Liver (tissue), 10 donors: ENCODE measurements at places on chromosomes 4 and X. TPM values are rescaled to one million over a fixed set of nuclear protein-coding genes. Genes with fewer than 3 reads are reported as not detected.

DNA sequence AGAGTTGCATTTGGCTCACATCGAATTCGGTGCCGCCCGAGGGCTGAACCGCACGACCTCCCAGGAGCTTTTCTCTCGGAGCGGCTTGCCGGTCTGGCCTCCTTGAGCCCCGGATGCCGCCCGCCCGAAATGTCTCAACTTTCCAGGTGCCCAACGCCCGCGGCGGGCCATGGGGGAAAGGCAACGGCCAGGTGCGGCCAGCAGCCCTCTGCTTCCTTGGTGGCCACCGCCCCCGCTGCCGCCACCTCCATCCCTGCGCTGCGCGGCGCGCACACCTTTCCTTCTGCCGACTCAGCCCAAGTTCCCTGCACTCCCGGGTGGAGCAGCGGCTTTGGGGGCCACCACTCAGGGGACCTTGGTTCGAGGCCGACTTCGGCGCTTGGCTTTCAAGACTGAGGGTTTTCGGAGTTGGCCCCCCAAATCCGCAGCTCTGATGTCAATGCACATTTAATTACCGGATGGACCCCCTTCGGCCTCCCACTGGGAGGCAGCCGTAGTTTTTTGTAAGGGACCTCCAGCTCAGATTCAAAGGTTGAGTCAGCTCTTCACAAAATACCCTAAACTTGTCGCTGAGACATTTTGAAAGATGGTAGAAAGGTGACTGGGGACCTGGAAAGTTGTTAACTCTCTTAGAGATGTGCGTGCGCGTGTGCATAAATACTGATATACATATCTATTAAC, 1.1 kb downstream of the AFF2 start:
- no peak overlapping the region for H3K27ac ChIP-seq
- no peaks in the 10 kb centered on the region for H3K27me3 ChIP-seq
- no peak for DNase-seq
- H3K4me3 ChIP-seq, result no peak overlapping the region

DNA sequence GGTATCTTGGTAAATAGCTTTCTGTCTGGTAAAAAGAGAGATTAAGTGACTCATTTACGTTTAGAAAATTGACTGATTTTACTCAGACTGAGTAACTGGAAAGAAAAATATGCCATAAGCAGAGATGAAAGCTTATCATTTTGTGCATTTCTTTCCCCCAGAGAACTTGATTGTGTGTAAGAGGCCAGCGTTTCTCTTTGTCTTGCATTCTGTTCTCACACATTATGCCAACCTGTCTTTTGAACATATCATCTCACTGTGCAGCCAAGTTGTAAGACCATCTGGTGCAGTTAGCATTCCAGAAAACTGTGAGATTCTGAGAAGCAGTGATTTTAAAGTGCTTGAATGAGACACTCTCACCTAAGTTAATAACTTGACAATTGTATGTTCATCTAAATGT, 651.3 kb downstream of the TECRL start:
- H3K4me1 ChIP-seq, result no peaks in the 10 kb centered on the region
- no peak for DNase-seq
- no peak overlapping the region for H3K27ac ChIP-seq

TBX22 gene
- polyA plus RNA-seq, result not detected

FAM53A gene
- polyA plus RNA-seq, result 0.44 TPM

- no peaks in the 10 kb centered on the region for H3K36me3 ChIP-seq
- H3K27me3 ChIP-seq, result no peaks in the 10 kb centered on the region
- H3K4me3 ChIP-seq, result no peak overlapping the region
- H3K4me1 ChIP-seq, result no peaks in the 10 kb centered on the region
Measured at GRCh38 chrX:13085526-13085925, 41.1 kb upstream of the FAM9C start.

DNA sequence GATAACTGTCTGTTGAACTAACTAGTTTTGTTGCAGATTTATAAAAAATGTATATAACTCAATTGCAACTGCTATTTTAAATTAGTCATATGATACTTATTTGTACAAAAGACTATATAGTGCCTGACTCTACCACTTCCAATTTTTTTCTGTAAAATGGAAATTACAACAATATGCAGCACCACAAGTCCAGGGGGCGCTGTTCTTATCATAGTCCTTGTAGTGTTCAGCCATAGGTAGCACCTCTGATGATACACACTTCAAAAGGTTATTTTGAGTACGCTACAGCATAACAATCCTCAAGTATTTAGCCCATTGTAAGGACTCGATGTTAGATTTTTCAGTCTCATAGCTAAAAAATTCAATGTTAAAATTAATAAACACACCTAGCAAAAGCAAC, 174.9 kb downstream of the CORIN start:
- H3K4me3 ChIP-seq, result no peak overlapping the region
- H3K36me3 ChIP-seq, result no peaks in the 10 kb centered on the region
- no peaks in the 10 kb centered on the region for H3K27me3 ChIP-seq
- DNase-seq, result no peak
- no peak overlapping the region for H3K27ac ChIP-seq
- H3K4me1 ChIP-seq, result no peaks in the 10 kb centered on the region

FREM3 gene
- not detected for polyA plus RNA-seq

- no peaks in the 10 kb centered on the region for H3K4me1 ChIP-seq
- peak; percentile 80 for DNase-seq
- H3K27ac ChIP-seq, result peak within 1 kb of the TSS; percentile 76
- H3K36me3 ChIP-seq, result no peaks in the 10 kb centered on the region
- H3K4me3 ChIP-seq, result peak within 1 kb of the TSS; percentile 96
Measured at GRCh38 chr4:77156912-77157858, at the start of gene CCNG2. CCNG2 (plus strand) TSS chr4:77157207; CDS start chr4:77158533, 1,326 bp downstream.

ARHGAP4 gene
- 3.3 TPM for polyA plus RNA-seq

CD99L2 gene
- polyA plus RNA-seq, result 37.9 TPM

- H3K27ac ChIP-seq, result no peak overlapping the region
- no peaks in the 10 kb centered on the region for H3K36me3 ChIP-seq
- no peak overlapping the region for H3K4me3 ChIP-seq
Measured at GRCh38 chrX:83469551-83469950, 38.5 kb upstream of the POU3F4 start.

GRCh38 chr4:14272206-14272605, 644.7 kb upstream of the BOD1L1 start:
- H3K36me3 ChIP-seq, result no peaks in the 10 kb centered on the region
- no peak for DNase-seq
- no peaks in the 10 kb centered on the region for H3K4me1 ChIP-seq

AFF2 gene
- not detected for polyA plus RNA-seq

IL13RA1 gene
- 35.9 TPM for polyA plus RNA-seq

DNA sequence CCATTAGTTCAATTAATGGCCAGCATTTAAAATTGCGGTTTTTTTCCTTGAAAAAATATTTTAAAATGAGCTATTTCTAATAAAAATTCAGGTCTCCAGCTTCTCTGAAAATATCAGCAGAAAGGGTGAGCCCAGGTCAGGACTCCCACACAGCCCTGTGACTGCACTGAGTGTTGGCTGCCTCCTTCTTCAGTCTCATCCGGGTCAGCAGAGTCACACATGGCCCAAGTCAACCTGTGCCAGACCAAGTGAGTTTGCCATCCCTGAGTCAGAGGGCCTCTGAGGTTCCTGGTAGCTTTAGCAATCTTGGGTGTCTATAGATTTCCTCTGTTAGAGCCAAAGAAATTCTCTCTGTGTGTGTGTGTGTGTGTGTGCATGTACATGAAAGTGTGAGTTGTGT, 22.1 kb upstream of the MSX1 start:
- no peaks in the 10 kb centered on the region for H3K36me3 ChIP-seq
- DNase-seq, result no peak
- no peaks in the 10 kb centered on the region for H3K4me1 ChIP-seq
- H3K27ac ChIP-seq, result no peak overlapping the region
- H3K4me3 ChIP-seq, result no peak overlapping the region
- peaks cover 4% of the 10 kb centered on the region for H3K27me3 ChIP-seq

GRCh38 chr4:100095729-100096595, 94.3 kb downstream of the DDIT4L start:
- peaks cover 3% of the 10 kb centered on the region for H3K4me1 ChIP-seq
- DNase-seq, result no peak
- no peaks in the 10 kb centered on the region for H3K27me3 ChIP-seq
- no peak overlapping the region for H3K4me3 ChIP-seq
- no peak overlapping the region for H3K27ac ChIP-seq

ARR3 gene
- not detected for polyA plus RNA-seq

GRCh38 chr4:99210789-99211188, 8.3 kb downstream of the ADH6 start:
- no peak for DNase-seq
- no peaks in the 10 kb centered on the region for H3K27me3 ChIP-seq
- H3K4me1 ChIP-seq, result peaks cover 53% of the 10 kb centered on the region
- no peak overlapping the region for H3K27ac ChIP-seq

PNCK gene
- polyA plus RNA-seq, result not detected

- H3K4me3 ChIP-seq, result no peak overlapping the region
- no peaks in the 10 kb centered on the region for H3K4me1 ChIP-seq
- H3K27me3 ChIP-seq, result no peaks in the 10 kb centered on the region
- H3K36me3 ChIP-seq, result no peaks in the 10 kb centered on the region
- H3K27ac ChIP-seq, result no peak overlapping the region
- DNase-seq, result no peak
Measured at GRCh38 chr4:185134307-185134869, 8.7 kb upstream of the SLC25A4 start.

DNA sequence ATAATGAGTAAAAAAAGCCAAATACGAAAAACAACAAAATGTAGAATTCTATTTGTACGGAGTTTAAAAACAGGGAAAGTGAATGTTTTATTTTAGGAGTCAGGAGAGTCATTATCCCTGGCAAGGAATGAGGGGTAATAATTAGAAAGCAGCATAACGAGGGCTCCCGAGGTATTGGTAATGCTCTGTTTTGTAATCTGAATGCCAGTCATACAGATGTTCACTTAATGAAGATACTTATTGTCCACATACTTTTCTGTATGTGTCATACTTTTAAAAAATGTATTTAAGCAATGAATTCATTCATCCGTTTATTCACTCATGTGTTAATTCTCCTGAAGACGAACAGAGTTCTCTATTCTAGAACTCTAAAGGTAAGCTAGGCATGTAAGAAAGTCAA, 87.8 kb upstream of the BMP2K start:
- no peaks in the 10 kb centered on the region for H3K4me1 ChIP-seq
- H3K27ac ChIP-seq, result no peak overlapping the region
- DNase-seq, result no peak
- no peaks in the 10 kb centered on the region for H3K36me3 ChIP-seq
- no peak overlapping the region for H3K4me3 ChIP-seq

DNA sequence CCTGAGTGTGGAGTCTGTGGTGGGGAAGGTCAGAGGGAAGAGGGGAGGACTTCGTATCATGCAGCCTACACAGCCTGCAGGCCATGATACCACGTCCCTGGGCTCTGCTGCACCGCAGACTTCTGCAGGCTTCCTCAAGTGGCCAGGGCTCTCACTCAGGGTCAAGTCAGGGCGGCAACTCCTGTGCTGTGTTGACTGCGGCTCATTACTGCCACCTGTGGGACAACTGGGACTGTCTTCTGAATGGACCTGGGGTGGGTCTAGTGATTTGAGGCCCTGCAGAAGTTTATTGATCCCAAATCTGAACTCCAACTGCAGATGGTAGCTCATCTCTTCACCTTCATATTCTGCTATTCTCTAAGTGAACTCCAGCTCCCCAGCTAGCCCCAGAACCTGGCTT, 167.1 kb downstream of the NSUN7 start:
- peaks cover 11% of the 10 kb centered on the region for H3K4me1 ChIP-seq
- H3K4me3 ChIP-seq, result no peak overlapping the region
- no peak for DNase-seq
- H3K36me3 ChIP-seq, result no peaks in the 10 kb centered on the region
- H3K27me3 ChIP-seq, result no peaks in the 10 kb centered on the region

- no peak overlapping the region for H3K27ac ChIP-seq
- no peaks in the 10 kb centered on the region for H3K36me3 ChIP-seq
- peaks cover 2% of the 10 kb centered on the region for H3K27me3 ChIP-seq
- peak; percentile 74 for DNase-seq
Measured at GRCh38 chr4:8917868-8918783, 46.5 kb upstream of the HMX1 start.

- H3K27ac ChIP-seq, result no peak overlapping the region
- DNase-seq, result no peak
- H3K4me3 ChIP-seq, result no peak overlapping the region
- H3K27me3 ChIP-seq, result no peaks in the 10 kb centered on the region
Measured at GRCh38 chrX:13430136-13430827, 110.4 kb upstream of the ATXN3L start.
